ENCODE measurements at places on chromosomes 4 and X. TPM values are rescaled to one million over a fixed set of nuclear protein-coding genes. Genes with fewer than 3 reads are reported as not detected.

DNA sequence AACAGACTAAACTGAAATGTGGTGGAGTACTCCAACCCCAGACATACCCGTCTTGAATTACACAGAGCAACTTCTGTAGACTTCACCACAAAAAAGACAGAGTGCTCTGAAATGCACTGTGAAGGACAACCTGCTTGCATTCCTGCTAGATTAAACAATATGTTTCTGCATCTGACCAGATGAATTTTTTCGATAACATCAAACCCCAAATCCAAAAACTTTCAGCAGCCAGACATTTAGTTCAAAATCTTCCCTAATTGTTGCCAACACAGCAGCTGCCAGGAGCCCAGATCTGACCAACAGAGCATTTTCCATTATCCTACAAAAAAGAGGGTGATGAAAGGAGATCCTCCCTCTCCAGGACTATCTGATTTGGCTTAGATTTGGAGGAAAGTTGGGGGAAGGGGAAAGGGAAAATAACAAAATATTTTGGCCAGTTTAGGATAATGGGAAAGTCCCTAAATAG lies 356.5 kb downstream of the PDGFC start:
- no peak overlapping the region for H3K4me3 ChIP-seq
- H3K4me1 ChIP-seq, result no peaks in the 10 kb centered on the region
- no peaks in the 10 kb centered on the region for H3K36me3 ChIP-seq
- no peak for DNase-seq

GRCh38 chr4:105119356-105119755 lies 27.3 kb upstream of the TET2 start:
- no peaks in the 10 kb centered on the region for H3K4me1 ChIP-seq
- no peaks in the 10 kb centered on the region for H3K36me3 ChIP-seq
- no peak for DNase-seq
- H3K4me3 ChIP-seq, result no peak overlapping the region
- H3K27ac ChIP-seq, result no peak overlapping the region
- no peaks in the 10 kb centered on the region for H3K27me3 ChIP-seq

DNA sequence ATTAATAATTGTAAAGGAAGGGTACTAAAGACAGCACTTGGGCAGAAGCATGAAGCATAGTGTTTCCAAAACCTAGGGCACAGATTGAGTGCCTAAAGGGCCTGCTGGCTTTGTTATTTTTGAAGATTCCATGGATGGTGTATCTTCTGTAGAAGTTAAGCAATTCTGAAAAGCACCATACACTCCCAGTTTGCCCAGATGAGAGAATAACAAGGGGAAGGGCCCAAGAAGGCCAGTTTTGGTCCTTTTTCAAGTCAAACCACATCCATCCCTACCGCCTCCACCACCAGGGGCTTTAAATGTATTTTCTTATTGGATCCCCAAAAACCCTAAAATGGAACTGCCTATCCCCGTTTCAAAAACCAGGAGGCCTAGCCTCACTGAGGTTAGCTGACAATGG lies 17.2 kb downstream of the SCARB2 start:
- DNase-seq, result no peak
- peaks cover 22% of the 10 kb centered on the region for H3K4me1 ChIP-seq
- H3K36me3 ChIP-seq, result peaks cover 41% of the 10 kb centered on the region
- H3K4me3 ChIP-seq, result no peak overlapping the region
- H3K27me3 ChIP-seq, result no peaks in the 10 kb centered on the region

- peaks cover 2% of the 10 kb centered on the region for H3K27me3 ChIP-seq
- DNase-seq, result peak; percentile 85
- peaks cover 15% of the 10 kb centered on the region for H3K4me1 ChIP-seq
- H3K4me3 ChIP-seq, result peak overlapping the region; percentile 14
- H3K27ac ChIP-seq, result no peak overlapping the region
- no peaks in the 10 kb centered on the region for H3K36me3 ChIP-seq
Observed at GRCh38 chrX:153667956-153668396, 5.6 kb downstream of the PNCK start.

GRCh38 chrX:46325312-46325877 lies 219.8 kb downstream of the ZNF674 start:
- H3K36me3 ChIP-seq, result no peaks in the 10 kb centered on the region
- no peaks in the 10 kb centered on the region for H3K27me3 ChIP-seq
- H3K4me1 ChIP-seq, result peaks cover 6% of the 10 kb centered on the region

The GRSF1 gene
- 34.1 TPM for total RNA-seq

Measured in CD4-positive, alpha-beta T cell (primary cell).